Tongue (tissue), 3 donors: ENCODE measurements at places on chromosomes 5 and 9.

DNA sequence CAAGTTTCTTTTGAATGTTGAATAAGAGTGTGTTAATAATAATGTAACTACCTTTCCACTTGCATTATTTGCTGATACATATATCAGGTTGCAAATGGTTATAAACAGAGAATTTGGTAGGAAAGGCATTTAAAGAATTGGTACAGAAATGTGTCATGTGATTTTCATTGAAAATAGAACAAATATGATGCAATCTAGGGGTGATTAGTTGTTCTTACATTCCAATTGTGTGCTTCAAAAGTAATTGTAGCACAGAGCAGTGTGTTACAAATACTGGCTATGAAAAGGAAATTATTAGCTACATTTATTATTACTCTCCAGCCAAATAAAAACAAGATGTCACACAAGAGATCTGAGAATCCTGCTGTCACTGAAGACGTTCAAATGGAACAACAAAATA is 61.8 kb upstream of the PRDM9 start:
- DNase-seq, result no peak

DNA sequence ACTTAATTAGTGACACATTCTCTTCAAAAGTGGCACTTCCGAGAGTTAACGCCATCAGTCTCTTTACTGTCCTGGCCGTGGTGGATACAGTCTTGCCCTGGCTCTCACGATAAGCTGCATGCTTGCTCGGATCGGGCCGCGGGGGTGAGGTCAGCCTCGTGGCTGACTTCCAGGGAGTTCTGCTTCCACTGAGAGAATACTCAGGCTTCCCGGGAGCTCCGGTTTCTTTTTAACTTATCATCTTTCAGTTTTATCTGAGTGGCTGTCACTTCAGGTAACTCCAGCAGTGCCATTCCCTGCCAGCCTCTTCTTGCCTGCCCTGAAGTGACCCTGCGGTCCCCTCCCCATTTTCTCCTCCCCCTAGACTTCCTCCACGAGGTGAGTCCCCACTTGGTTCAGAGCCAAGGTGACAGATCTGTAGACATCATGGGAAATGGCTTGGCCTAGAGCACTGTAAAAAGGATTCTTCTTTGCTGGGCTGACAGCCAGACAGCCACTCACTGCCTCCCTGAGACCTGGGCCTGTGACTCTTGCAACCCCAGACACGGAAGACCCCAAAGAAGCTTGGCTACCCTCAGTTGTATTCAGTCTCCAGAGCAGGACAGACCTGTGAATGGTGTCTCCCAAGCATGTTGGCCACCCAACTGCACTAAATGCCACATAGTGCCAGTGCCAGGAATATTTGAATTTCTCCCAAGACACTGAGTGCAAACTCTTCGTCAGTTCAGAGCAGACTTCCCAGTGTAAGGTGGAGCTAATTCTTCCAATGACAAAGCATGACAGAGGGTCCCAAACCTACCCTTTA is 95.1 kb downstream of the DAPK1 start:
- DNase-seq, result no peak

- no peak for DNase-seq
Observed at GRCh38 chr9:88270413-88270812, 117.8 kb upstream of the SPIN1 start.

GRCh38 chr5:135979510-135979909 is 24.7 kb upstream of the LECT2 start:
- DNase-seq, result peak; percentile 90

DNA sequence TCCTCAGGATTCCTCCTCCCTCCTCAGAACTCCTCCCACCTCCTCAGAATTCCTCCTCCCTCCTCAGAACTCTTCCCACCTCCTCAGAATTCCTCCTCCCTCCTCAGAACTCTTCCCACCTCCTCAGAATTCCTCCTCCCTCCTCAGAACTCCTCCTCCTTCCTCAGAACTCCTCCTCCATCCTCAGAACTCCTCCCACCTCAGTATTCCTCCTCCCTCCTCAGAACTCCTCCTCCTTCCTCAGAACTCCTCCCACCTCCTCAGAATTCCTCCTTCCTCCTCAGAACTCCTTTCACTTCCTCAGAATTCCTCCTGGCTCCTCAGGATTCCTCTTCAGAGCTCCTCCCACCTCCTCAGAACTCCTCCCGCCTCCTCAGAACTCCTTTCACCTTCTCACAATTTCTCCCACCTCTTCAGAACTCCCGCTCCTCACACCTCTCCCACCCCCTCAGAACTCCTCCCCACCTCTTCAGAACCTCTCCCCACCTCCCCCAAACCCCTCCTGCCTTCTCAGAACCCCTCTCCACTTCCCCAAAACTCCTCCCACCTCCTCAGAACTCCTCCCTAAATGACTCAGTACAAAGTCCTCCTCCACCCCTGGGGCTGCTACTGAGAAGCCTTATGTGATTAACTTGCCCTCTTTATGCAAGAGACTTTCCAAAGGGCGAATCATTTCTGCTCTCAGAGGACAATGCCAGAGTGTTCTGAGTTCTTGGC is 23.2 kb downstream of the SLC46A2 start:
- no peak for DNase-seq

GRCh38 chr5:158203261-158203660 is 344.3 kb upstream of the CLINT1 start:
- no peak for DNase-seq

GRCh38 chr5:174217527-174217926 is 172.0 kb downstream of the NSG2 start:
- DNase-seq, result no peak

DNA sequence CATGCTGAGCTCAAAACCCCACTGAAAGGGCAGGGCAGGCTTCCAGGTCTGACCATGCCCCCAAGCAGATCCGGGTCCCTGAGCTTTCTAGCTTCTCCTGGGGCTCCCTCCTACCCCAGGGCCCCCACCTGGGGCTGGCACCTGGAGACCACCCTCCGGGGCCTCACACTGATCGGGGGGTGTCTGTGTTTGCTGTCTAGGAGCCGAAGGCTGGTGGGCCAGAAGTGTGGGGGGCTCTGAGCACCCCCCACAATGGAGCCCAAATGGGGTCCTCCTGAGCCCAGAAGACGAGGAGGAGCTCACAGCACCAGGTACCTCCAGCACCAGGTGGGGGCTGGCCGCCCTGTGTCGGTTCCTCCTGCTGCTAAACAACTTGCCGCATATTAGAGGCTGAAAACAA is 39.8 kb downstream of the LAMC3 start:
- DNase-seq, result no peak

GRCh38 chr5:61160497-61160896 is 1.8 kb downstream of the SMIM15 start:
- DNase-seq, result no peak

GRCh38 chr9:106588626-106589025 is 274.3 kb upstream of the ZNF462 start:
- no peak for DNase-seq

GRCh38 chr5:53069626-53070025 is 39.9 kb downstream of the MOCS2 start:
- no peak for DNase-seq

- no peak for DNase-seq
Observed at GRCh38 chr5:133742431-133742988, 130.2 kb upstream of the FSTL4 start.

GRCh38 chr5:43412644-43413043 is 453 bp upstream of the CCL28 start:
- DNase-seq, result no peak

DNA sequence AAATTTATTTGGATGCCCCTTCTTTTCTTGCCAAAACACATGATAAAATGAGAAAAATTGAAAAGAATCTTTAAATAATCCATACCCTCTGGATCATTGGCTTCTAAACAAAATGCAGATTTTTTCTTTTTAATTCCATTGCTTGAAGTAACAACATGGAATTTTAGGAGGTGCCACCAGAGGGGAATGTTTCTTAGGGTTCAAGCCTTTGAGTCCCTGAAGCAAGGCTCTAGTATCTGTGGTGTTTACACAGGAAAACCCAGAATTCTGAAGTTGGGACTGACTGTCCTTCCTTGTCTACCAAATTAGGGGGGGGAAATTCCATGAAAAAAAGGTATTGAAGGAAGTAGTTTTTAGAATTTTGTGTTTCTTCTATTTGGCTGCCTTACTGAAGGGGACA is 69.4 kb downstream of the LMNB1 start:
- DNase-seq, result no peak

DNA sequence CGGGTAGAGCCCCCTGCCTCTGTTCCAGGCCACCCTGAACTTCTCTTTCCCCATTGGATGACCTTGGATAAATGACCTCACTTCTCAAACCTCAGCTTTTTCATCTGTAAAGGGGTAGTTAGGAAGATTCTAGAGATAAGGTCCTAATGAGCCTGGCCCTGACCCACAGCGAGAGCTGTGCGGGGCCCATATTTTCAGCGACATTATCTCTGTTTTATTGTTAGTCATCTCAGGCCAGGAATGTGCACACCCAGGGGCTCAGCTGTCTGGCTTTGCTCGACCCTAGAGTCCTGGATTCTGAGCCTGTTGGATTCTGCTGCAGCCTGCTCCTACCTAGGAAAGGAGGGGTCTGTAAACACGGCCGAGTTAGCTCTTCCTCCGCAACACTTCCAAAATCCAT is 81.2 kb upstream of the LMX1B start:
- DNase-seq, result peak; percentile 22

GRCh38 chr9:33263131-33264002 is 1.1 kb downstream of the BAG1 start:
- no peak for DNase-seq

DNA sequence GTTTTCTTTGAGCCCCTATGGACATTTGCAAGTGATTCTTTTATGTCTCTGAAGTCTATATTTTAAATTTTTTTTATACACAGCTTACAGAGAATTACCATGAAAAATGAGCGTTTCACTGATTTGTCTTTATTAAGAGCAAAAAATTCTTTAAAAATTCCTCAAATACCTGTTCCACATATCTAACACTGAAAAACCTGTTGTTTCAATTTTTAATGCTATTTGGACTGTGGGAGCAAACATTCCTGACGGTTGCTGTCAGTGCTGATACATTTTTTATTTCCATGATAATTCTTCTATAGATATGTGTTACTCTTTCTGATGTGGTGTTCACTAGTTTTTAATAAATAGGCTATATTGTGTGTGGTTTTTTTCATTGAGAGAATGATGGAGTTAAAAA is 199.8 kb downstream of the GDNF start:
- DNase-seq, result no peak
